Stimulated activated CD4-positive, alpha-beta T cell treated with anti-CD3 and anti-CD28 coated beads, TNF-alpha, amount 100 ng/mL, for 1 hour (primary cell): ENCODE measurements at places on chromosomes 3 and 15.
A peak's percentile ranks its signal among the peaks of the same experiment; 100 is the strongest.

DNA sequence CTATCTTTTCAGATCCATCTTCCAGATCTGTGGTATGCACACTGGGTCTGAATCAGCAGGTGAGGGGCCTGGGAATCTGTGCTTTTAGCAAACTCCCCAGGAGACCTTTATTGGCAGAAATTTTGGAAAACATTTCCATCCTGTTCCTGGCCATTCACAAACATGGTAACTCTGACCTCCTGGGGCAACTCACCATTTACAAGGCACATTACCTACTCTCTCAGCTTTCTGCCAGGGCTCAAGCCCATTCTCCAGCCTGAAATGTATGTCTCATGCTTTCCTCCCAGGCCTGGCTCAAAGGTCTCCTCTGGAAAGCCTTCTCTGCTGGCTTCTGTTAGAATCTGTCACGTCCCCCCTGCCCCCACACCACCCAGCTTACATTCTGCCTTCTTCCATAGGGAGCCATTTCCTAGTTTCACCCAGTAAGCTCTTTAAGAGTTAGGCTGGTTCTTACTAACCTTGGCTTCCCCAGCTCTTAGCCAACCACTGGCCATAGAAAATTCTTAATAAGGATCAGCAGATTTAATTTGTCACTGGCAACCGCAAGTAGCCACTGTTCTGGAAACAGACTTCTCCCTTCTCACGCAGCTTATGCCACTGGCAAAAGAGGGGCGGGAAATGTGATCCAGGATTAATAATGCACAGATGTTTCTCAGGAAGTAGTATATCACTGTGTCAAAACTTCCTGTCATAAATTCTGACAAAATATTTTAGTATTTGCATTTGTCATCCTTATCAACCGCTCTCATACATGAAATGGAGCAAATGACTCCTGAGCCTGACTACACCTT is 55.0 kb downstream of the RORA start:
- no peak for DNase-seq

GRCh38 chr15:44918136-44918535 is 38.4 kb upstream of the TERB2 start:
- DNase-seq: no peak

DNA sequence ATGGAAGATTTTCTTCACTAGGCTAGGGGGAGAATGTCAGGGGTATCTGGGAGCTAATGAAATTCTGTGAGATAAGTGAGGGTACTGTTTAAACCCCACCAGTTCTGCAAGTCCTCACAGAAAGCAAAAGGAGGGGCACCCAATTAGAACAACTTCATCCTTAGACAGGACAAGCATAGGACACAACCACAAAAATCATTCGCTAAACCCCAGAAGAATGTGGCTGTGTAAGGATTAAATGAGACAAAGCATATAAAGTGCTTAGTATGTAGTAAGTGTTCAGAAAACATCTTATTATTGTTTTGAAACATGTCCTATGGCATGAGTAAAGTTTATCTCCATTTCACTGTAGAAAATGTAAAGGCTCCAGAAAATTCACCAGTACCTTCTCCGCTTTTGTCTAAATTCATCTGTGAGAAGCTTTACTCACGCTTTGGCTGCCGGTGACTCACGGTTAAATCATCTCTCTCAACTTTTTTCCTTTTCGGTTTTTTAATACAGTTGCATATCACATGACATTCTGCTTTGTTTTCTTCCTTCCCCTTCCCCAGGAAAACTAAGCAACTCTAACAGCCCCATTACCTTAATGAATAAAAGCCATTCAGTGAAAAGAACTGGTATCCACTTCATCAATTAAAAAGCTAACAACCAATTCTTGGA is 1.7 kb downstream of the CLRN1 start:
- no peak for DNase-seq

DNA sequence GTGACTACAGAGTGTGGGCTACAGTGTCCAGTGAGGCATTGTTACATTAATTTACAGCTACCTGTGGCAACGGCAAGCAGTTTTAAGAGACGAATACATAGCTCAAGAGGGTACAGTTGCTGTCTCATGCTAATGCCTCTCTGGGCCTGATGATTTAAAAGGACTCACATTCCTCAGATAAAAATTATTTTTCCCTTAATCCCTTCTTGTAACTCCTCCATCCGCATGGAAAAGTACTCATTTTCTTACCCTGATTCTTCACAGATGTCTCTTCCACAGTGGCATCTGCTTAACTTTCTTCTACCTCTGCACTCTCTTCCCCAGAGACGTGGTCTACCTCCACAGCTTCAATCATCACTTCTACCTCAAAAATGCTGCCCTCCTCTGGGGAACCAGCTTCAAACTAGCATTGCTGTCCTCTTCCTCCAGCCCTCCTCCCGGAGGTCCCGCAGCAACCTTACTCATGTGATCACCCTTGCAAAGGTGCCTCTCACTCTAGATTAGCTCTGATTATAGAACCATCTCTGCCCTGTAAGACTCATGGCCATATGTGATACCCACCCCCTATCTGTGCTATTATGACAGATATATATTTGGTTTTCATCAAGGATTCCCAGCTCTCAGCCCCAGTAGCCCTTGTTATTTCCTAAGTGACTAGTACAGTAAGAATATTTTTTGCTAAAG is 21.4 kb upstream of the ABHD17C start:
- no peak for DNase-seq

- no peak for DNase-seq
Measured at GRCh38 chr3:63493101-63493500, 159.4 kb upstream of the SNTN start.

- DNase-seq: no peak
Measured at GRCh38 chr15:86663304-86663703, 583.6 kb downstream of the AGBL1 start.

DNA sequence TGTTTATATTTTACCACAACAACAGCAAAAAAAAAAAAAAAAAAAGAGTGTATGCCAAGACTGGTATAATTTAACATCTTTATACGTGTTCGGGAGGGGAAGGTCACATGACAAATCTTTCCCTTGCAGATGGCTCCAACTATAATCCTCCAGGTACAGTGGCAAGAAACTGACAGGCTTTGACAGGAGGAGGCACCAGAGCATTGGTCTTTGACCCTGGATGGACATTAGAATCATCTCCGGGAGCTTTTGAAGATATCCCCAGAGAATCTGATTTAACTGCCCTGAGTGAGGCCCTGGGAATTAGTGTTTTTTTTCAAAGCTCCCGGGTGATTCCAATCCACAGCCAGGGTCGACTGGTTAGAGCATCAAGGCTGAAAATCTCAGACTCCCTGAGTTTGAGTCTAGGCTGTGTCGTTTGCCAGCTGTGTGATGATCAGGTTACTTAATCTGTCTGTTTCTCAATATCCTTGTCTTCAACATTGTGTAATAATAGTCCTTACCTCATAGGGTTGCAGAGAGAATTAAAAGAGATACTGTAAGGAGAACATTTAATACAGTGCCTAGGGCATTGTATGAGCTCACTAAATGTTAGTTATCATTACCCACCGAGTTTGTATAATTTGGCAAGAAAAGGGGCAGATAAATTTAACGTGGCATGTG is 8.9 kb upstream of the SEMA5B start:
- no peak for DNase-seq

- no peak for DNase-seq
Measured at GRCh38 chr3:125236331-125236903, 23.9 kb upstream of the SLC12A8 start.

DNA sequence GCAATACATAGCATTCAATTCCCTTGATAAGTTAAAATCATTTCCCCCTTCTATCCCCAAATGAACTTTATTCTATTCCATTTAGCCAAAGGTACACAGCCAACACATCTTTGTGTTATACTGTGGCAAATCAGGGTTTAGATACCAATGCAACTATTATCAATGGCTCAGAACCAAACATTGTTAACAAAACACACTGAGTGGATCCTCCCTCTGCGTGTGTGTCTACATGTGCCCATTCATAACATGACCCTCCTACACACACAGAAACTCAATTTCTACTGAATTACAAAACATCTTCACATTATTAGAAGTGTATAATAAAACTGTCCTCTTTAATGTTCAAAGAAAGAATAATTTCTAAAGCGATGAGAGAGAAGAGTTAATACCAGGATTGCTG is 1.3 kb downstream of the TTBK2 start:
- no peak for DNase-seq

- DNase-seq: no peak
Measured at GRCh38 chr3:177934001-177934891, 602.0 kb upstream of the KCNMB2 start.

DNA sequence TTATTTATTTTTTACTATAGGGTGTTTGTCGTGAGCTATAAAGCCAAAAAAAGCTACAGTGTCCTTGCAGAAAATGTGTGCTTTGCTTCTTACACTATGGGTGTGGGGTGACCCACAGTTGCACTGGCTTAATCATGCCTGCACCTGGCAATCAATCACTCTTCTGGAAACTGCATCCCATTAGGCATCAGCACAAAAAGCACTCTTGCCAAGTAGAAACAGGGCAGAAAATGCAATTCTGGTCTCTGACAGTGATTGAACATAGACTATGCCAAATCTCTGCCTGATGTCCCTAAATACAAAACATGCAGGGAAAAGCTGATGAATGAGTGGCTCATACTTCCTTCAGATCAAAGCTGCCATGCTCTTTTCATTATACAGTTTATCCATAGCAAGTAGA is 30.4 kb upstream of the PLAAT1 start:
- DNase-seq: no peak

GRCh38 chr15:69536726-69537512 is 84.3 kb downstream of the RPLP1 start:
- DNase-seq: no peak

DNA sequence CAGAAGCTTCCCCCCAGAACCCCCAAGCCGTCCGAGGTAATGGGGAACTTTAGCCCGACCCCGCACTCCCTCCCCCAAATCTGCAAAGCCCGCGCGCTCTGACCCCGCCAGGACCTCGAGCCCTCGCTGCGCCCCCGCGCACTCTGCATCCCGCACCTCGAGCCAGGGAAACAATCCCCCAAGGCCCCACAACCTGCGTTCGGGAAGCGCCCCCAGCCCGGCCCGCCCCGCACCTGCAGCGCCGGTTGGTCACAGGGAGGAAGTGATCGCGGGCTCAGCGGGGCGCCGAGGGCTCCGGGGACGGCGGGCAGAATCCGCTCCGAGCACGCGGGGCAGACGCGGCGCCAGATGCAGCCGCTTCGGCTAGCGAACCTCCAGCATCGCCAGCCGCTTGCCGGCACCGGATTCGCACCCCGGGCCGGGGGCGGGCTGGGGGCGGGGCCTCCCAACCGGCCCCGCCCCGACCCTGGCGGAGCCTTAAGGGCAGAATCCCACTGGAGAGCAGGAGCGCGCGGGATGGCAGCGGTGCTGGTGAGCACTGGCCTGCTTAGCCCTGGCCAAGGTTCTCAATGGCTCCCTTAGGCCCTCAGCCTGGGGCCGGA is at the start of gene CAMKV:
TSS of gene CAMKV (minus strand) at position 382 of the 602 bp plus-strand sequence. CDS start 7,518 bp downstream, outside the sequence.
- DNase-seq: no peak

GRCh38 chr15:96254173-96254572 is 76.3 kb upstream of the NR2F2 start:
- DNase-seq: no peak

GRCh38 chr3:70996082-70996481 is 587.4 kb downstream of the FOXP1 start:
- DNase-seq: no peak

GRCh38 chr3:94869059-94869547 is 806.2 kb downstream of the NSUN3 start:
- no peak for DNase-seq

DNA sequence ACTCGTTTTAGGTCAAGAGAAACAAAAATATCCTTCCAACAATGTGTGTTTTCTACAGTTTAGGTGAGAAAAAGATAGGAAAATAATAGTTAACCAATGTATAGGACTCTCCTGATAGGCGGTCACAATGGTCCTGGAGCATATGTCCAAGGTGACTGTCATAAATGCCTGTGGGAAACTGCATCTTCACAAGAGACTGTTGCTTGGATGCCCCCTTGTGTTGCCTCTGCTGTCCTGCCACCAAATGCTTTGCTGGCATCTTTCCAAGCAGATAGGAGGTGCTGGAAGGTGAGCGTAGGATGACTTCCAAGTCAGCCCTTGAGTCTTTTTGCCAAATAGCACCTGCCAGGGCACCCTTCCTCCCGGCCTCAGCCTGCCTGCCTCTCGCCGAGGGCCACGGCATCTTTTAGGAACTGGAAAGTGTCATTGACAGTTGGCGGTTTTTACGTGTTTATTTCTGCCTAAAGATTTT is 24.1 kb upstream of the SACM1L start:
- peak; percentile 36 for DNase-seq

GRCh38 chr15:28896951-28897350 is 11.2 kb downstream of the APBA2 start:
- DNase-seq: no peak

DNA sequence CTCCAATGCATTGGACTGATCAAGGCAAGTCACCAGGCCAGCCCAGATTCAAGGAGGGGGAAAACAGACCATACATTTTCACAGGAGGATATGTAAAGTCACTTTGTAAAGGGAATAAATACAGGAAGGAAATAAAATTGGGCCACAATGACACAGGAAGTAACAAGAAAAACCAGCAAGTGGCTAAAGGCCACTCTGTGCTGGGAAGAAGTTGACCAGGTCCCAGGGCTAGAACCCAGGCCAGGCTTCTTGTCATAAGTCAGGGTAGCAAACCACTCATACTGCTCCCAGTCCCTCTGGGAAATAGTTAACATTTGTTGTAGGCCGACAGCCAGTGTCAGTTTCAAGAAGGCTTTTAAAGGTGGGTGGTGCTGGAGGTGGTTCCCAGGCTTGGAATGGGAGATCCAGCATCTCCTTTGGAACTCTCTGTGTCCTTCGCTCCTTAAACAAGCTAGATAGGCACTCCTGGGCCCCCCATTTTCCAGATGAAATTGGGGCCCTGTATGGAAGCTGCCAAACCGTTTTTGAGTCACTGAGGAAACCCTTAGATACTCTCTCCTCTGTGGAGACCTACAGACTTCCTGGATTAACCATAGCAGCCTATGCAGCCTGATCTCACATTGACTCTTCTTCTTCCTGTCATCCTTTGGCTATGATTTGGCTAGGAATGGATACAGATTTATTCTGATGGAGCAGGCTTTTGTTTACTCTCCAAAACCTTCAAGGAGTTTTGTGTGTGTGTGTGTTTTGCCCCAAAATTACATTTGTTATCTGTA is 14.7 kb upstream of the EDC3 start:
- DNase-seq: no peak

DNA sequence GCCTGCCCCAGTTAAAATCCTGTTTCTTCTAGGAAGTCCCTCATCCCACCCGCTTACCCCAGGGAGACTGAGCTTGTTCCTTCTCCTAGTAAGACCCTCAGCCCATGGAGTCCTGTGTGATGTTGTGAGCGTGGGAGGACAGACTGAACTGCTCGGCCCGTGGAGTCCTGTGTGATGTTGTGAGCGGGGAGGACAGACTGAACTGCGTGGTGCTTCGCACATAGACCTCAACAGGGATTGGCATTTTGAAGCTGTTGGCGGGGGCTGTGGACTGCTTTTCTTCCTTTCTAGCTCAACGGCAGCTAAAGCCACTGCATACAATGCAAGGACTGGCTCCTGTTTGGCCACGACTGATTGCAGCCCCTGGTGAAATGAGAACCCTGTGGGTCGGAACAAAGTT is 1.6 kb upstream of the SPTBN5 start:
- no peak for DNase-seq

- peak; percentile 15 for DNase-seq
Measured at GRCh38 chr3:196969660-196970546, 1.3 kb upstream of the PIGZ start.

GRCh38 chr3:50648313-50648712 is 26.4 kb upstream of the DOCK3 start:
- DNase-seq: no peak

GRCh38 chr3:187382609-187383151 is 14.5 kb downstream of the RTP4 start:
- no peak for DNase-seq
